Ecto neural progenitor cell (in vitro differentiated cells): ENCODE measurements at places on chromosomes 6 and 20.

- no peak for DNase-seq
These were observed 225.3 kb downstream of the THBS2 start for GRCh38 chr6:169028343-169028742.

- DNase-seq, result no peak
These were observed 18.1 kb downstream of the SLX4IP start for GRCh38 chr20:10453241-10453640.

GRCh38 chr20:49308875-49309274 is 31.0 kb upstream of the ZNFX1 start:
- no peak for DNase-seq

- DNase-seq, result no peak
These were observed 7.0 kb downstream of the UQCC1 start for GRCh38 chr20:35404614-35405259.

GRCh38 chr20:13865791-13866351 is 81.0 kb downstream of the NDUFAF5 start:
- no peak for DNase-seq

- no peak for DNase-seq
These were observed 44.2 kb upstream of the EYA2 start for GRCh38 chr20:46850416-46850815.

DNA sequence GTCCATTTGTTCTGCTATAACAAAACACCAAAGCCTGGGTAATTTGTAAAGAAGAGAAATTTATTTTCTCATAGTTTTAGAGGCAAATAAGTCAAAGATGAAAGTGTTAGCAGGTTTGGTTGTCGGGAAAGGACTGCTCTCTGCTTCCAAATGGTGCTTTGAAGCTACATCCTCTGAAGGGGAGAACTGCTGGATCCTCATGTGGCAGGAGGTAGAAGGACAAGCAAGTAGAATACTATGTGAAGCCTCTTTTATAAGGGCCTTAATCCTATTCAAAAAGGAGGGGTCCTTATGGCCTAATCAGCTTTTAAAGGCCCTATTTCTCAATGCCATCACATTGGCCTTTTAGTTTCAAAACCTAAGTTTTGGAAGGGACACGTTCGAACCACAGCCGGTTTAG is 826.0 kb upstream of the EPHA7 start:
- DNase-seq, result no peak

GRCh38 chr6:150713931-150714330 is 114.2 kb downstream of the PLEKHG1 start:
- no peak for DNase-seq

GRCh38 chr20:31923388-31924331 is 28.2 kb downstream of the PDRG1 start:
- DNase-seq, result no peak

DNA sequence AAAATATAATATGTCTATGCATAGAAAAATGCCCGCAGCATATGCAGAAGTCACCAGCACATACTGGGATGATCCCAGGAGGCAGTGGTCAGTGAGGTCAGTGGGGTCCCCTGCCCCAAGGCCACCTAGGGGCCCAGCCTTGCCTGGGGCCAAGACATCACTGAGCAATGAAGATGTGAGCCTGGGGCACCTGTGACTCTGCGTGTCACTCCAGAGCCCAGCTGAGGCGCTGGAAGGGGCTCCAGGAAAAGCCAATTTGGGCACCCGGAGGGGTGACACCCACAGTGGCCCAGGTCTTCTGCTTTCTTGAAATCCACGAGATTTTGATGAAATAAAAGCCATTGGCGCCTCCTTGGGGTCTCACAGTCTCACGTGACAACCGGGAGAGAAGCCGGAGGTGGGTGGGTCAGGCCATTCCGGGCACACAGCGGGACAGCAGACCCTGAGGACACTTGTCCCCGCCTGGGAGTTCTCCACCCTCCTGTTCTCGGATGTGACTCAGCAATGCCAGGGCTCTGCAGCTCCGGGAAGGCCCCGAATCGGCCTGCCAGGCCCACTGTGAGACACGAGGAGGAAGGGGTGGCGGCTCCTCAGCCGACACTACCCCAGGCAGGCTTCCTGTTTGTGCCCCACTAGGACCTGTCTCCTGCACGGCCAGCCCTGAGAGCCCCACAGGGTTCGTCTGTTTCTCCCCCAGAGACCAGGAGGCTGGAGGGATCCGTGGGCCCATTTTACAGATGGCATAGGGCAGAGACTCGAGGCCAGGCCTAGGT is 24.4 kb upstream of the SLCO4A1 start:
- no peak for DNase-seq

DNA sequence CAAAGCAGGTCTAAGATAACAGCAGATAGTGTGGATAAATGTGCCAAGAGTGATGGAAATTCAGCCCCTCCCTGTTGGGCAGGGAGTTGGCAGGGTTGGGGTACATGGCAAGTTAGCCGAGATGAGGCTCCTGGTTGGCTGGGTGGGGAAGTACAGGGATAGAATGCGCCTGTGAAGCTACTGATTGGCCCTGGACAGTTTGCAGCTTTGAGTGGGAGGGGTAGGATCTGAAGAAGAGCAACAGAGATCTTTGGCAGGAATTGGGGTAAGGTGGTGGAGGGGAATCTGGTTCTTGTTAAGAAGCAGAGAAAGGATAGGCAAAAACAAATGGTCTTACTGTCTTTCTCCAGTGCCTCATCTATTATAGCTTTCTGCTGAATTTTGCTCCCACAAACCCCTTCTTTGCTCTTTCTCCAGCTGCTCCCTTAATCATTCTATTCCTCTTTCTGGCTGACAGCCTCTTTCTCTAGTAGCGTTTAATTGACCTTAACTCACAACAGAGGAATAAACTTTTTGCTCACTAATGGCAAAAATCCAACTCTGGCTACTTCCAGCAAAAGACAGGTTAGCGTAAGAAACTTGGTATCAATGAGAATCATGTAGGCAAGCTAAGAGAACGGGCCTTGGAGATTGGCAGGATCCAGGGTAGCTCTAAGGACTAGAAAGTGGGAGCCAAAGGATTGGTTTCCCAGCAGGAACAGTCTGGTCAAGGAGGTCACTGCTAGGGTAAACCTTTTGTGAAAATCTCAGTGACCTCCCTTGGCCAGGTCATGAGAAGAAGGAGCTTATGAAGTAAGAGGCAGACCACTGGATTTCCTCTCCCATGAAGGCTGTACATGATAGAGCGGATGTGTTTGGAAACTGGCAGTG is 86.3 kb upstream of the CARMIL1 start:
- no peak for DNase-seq

- DNase-seq, result no peak
These were observed 47.6 kb downstream of the CPNE5 start for GRCh38 chr6:36791521-36792135.

- DNase-seq, result no peak
These were observed 181.0 kb downstream of the ALDH8A1 start for GRCh38 chr6:134768931-134769330.

DNA sequence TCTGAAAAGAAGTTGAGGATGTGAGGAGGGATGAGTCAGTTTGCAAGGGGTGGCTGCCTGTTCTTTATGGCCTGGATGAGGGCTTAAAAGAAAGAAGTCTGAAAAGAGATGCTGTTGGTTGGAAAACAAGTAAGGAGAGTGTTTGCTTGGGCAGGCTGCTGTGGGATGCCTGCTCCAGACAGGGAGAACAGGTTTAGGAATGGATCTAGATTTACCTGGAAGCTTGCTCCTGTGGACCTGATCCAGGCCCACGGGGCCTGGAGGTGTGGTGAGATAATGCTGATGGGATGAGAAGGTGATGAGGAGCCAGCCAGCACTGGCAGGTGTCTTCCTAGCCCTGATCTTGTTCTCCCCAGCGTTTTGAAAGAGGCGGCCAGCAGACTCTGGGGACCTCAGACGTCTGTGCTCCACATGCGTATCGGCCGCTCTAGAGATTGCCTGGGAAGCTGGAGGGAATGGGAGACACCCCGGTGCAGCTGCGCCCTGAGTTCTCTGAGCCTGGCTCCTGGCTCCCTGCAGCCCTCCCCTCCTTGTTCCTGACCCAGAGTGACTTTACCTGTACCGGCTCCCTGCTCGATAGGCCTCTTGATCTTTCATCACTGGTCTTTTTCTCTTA is 331.3 kb downstream of the ZFAND3 start:
- no peak for DNase-seq

- DNase-seq, result no peak
These were observed 95.5 kb downstream of the ALDH8A1 start for GRCh38 chr6:134854366-134854765.

DNA sequence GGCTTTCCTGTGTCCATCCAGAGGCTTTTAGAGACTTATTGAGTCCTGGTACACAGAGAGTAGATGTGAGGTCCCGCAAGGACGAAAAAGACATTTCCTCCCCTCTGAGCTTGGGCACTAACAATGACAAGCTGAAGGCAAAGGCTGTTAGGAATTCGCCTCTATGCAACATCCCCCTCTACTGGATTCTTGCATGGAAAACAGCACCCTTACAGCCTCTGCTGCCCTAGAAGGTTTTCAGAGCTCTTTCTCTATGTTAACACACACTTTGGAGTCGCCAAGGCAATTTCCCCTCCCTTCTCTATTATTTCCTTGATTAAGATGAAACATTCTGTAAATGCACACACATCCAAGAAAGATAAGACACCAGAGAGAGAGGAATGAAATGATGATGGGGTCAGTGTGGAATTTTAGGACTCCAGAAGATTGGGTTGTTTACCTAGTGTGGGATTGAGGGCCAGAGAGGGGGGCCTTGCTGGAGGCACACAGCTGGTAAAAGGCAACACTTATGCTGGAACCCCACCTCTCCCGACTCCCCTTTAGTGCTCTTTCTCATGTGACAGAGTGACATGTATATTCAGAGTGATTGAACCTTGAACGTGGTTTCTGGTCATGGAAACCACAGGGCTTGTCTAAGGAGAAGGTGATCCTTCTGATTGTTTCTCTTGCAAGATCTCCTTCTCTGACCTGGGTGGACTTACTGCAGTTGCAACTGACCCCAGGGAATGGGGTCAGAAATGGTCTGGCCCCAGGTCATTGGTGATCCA is 300.7 kb downstream of the CLIC5 start:
- DNase-seq, result peak; percentile 65

DNA sequence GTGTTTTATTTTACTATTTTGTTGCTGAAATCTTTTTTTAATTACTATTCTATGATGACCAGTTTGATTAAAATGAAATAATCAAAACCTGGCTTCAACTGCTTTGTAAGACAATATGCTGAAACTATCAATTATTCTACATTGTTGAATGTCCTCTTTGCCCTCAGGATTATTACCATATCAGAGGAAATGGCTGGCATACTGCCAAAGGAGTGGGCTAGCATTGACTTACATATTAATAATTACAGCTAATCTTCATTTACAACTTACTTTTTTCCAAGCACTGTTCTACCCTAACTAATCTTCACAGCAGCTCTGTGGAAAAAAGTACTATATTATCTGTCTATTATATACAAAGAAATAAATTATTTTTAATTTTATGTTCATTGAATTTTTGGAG is 560.5 kb downstream of the BCKDHB start:
- no peak for DNase-seq

DNA sequence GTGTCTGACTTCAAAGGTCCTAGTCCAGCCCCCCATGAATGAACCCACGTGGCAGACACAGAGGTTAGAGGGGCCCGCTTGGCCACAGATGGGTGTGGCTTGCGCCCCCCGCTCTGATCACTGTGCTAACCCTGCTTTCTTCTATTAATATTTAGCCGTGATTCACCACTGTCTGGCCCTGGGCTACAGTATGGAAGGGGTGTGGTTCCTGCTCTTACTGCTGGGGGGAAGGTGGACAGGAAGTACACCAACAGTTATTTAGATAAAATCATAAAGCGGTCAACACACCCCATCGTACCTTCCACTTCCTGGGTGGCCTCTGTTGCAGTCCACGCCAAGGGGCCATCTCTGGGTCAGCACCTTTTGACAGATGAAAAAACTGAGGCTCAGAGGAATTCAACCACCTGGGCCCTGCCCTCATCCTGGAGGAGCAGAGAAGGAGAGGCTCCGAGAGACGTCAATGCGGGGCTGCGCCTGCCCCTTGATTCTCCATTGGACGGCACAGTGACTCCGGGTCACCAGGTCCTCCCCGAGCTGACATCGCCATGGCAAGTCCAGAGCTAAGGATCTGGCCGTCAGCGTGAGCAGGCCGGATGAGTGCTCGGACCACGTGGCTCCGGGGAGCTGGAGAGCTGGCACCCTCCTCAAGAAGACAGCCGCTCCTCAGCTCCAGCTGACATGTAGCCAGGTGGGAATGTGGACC is 206.3 kb downstream of the PREX1 start:
- no peak for DNase-seq

GRCh38 chr20:49901588-49901987 is 13.7 kb downstream of the SPATA2 start:
- no peak for DNase-seq

- DNase-seq, result no peak
These were observed 55.1 kb downstream of the ARID1B start for GRCh38 chr6:156832231-156832647.

DNA sequence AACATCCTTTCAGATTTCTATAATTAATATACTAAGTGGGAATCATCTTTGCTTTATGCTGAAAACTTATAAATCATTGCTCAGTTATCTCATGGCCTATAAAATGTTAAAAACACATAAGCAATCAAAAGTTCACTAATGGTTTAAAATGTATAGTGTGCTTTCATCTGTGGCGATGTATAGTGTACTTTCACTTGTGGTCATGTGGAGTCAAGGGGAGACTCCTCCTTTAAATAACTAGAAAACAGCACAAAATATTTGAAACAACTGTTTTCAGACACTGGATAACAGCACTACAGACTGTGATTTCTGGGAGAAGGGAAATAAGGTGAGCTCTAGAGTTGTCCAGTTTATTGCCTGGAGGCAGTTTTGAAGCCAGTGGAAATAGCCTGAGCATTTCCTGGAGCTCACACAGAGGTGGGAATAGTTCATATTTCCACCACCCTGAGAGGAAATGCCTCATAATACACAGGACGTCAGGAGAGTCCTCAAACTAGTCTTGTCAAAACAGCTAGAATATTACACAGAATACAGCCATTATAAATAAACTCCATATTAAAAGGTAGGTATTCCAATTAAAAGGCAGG is 89.4 kb downstream of the CEP162 start:
- DNase-seq, result no peak

- peak; percentile 28 for DNase-seq
These were observed 50.7 kb downstream of the DSTN start for GRCh38 chr20:17620371-17621228.

- DNase-seq, result no peak
These were observed 534.7 kb downstream of the PHF3 start for GRCh38 chr6:64170316-64170715.

GRCh38 chr6:31560697-31561058 is 11.4 kb upstream of the LTA start:
- no peak for DNase-seq

DNA sequence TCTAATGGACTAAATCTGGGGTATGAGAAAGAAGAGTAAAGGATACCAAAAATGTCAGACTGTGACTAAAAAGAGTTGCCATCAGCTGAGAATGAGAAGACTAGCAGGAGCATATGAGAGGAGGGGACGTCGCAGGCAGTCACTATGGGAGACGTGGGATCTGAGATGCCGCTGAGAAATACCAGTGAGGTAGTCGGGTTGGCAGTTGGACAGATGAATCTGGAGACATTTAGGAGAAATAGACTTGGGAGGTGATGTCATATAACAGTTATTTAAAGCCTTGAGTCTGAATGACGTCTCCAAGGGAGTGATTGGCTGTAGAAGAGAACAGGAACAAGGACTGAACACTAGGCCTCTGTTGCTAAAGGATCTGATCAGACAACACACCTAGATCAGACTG is 51.5 kb upstream of the TRIM26 start:
- DNase-seq, result no peak
